ENCODE measurements at places on chromosomes 2 and 18. TPM values are rescaled to one million over a fixed set of nuclear protein-coding genes. Genes with fewer than 3 reads are reported as not detected.

Gene ITPRIPL1
- 0.44 TPM for polyA plus RNA-seq

Gene SPP2
- not detected for polyA plus RNA-seq

Gene TMEM163
- 2.6 TPM for polyA plus RNA-seq

Gene PTH2R
- not detected for polyA plus RNA-seq

DNA sequence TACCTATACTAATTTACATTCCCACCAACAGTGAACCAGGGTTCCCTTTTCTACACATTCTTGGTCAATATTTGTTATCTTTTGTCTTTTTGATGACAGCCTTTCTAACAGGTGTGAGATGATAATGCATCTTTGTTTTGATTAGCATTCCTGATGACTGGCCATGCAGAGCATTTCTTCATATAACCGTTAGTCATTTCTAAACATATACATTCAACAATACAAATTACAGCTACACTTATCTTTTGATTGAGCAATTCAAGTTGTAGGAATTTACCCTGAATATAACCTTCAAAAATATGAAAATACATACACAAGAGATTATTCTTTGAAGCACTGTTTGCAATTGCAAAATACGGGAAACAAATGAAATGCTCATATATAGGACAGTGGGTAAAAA lies 94.9 kb downstream of the TMEM131 start:
- no peak for DNase-seq

Gene RSAD2
- polyA plus RNA-seq = 1.4 TPM

Gene TXNDC2
- polyA plus RNA-seq = not detected

Gene PER2
- polyA plus RNA-seq = 4.4 TPM

Measured in stomach (tissue), 19 donors.